ENCODE measurements at places on chromosomes 12 and 14. TPM values are rescaled to one million over a fixed set of nuclear protein-coding genes. Genes with fewer than 3 reads are reported as not detected.

Gene SDSL
- 30.1 TPM for total RNA-seq

Gene NPAS3
- total RNA-seq: under 0.01 TPM

Gene DCD
- not detected for total RNA-seq

Gene PRH1
- 18.3 TPM for total RNA-seq

Gene OTOGL
- 0.28 TPM for total RNA-seq

Gene NRDE2
- total RNA-seq: 7.9 TPM

Gene ARHGEF25
- total RNA-seq: 27.1 TPM

Gene KRT6C
- not detected for total RNA-seq

Gene SLC6A13
- 0.19 TPM for total RNA-seq

Gene TIMELESS
- 33.4 TPM for total RNA-seq

Gene NAA30
- total RNA-seq: 16.6 TPM

Gene FGF6
- not detected for total RNA-seq

Gene CMKLR1
- total RNA-seq: under 0.01 TPM

Gene SFSWAP
- total RNA-seq: 18.3 TPM

Gene MIA2
- 15.7 TPM for total RNA-seq

Gene NR1H4
- total RNA-seq: not detected

Gene TFCP2
- total RNA-seq: 9.9 TPM

Gene ANKS1B
- total RNA-seq: 0.38 TPM

Gene CLEC6A
- not detected for total RNA-seq

Gene ORAI1
- 9.0 TPM for total RNA-seq

Gene NOVA1
- 2.5 TPM for total RNA-seq

Gene KRT86
- 0.19 TPM for total RNA-seq

Gene VASH1
- 2.7 TPM for total RNA-seq

Gene BATF
- total RNA-seq: 1.2 TPM

Gene LAG3
- not detected for total RNA-seq

Gene LMO3
- total RNA-seq: 0.56 TPM

Gene METTL1
- 5.9 TPM for total RNA-seq

Gene GDF11
- 2.8 TPM for total RNA-seq

Gene A2ML1
- total RNA-seq: not detected

Gene LRP1-AS
- total RNA-seq: not detected

Gene PRORP
- total RNA-seq: 24.7 TPM

Gene KRT2
- total RNA-seq: not detected

Gene TCTN2
- 9.0 TPM for total RNA-seq

Gene RNASE3
- not detected for total RNA-seq

Gene MYF5
- not detected for total RNA-seq

Gene CARMIL3
- total RNA-seq: not detected

Gene DDN
- 0.38 TPM for total RNA-seq

Gene GTF2A1
- 46.2 TPM for total RNA-seq

Gene KCNA1
- under 0.01 TPM for total RNA-seq

Gene SLC6A15
- total RNA-seq: 0.77 TPM

Gene ERBB3
- total RNA-seq: 0.38 TPM

Gene KSR2
- total RNA-seq: not detected

Gene ADIPOR2
- 24.5 TPM for total RNA-seq

Gene OR6C2
- not detected for total RNA-seq

Gene PCED1B
- 1.2 TPM for total RNA-seq

Gene GPR65
- total RNA-seq: 0.28 TPM

Gene MYF6
- not detected for total RNA-seq

Gene ESR2
- under 0.01 TPM for total RNA-seq

Gene PPFIA2
- 0.96 TPM for total RNA-seq

All from regular cardiac myocyte (primary cell).